Fibroblast of lung (primary cell): ENCODE measurements at places on chromosomes 13 and 19.

- DNase-seq = no peak
Measured at GRCh38 chr19:45235485-45235884, 9.7 kb downstream of the EXOC3L2 start.

GRCh38 chr13:19601749-19602725 lies 31.4 kb upstream of the MPHOSPH8 start:
- peak; percentile 54 for DNase-seq

- peak; percentile 4 for DNase-seq
Measured at GRCh38 chr13:72004246-72004645, 137.2 kb upstream of the DACH1 start.

DNA sequence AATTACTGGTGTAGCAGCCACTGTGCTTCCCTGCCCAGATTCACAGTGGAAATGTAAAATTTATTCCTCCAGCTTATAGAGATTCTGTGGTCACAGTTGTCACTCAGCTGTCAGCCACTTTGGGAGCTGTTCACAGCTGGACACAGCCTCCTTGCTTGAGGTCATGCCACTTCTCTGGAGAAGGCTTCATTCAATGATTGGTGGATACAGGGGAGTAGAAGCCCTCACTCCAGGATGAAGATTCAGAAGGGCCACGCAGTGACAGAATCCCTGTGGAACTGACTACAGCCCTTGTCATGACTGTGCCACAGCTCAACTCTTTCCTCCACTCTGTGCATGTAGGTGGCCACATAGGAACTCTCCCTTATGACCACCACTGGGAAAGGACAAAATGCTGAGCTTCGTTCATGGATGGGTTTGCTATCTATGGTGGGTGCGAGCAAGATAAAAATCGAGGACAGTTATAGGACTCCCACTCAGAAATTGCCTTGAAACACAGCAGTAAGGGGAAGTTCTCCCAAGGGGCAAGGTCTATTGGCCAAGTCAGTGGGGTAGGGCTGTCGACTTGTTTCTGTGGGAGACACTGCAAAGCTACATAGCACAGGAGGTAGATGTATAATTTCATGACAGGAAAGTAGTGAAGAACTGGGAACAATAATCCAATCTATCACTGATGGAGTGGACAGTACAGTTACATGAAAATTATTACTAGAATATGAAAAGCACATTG lies 98.7 kb downstream of the CCNA1 start:
- DNase-seq = no peak

GRCh38 chr19:5444431-5444830 lies 10.8 kb upstream of the ZNRF4 start:
- no peak for DNase-seq

GRCh38 chr13:69935043-69935442 lies 172.6 kb upstream of the ATXN8OS start:
- no peak for DNase-seq

DNA sequence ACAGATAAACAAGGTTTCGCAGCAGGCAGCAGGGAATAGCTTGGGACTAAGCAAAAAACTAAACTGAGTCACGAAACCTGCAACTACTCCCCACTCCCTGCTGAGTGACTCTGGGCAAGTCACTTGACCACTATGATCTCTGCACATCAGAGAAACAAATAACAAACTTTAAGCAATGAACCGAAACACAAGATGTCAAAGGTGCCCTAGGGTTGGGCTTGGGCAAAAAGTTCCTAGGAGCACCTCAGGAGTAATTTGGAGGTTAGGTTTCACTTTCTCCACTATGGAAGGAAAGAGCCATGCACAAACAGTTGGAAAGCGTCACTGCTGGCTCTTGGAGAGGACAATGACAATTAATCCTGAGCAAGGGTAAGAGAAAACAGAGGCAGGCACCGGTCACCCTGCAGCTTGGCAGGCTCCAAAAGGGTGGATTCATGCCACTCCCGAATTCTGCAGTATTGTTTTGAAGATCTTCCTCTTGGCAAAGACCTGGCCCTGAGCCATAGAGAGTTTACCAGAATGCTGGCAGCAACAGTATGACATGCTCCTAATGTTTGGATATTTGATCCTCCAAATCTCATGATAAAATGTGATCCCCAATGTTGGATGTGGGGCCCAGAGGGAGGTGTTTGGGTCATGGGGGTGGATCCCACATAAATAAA lies 60.3 kb downstream of the CRYL1 start:
- no peak for DNase-seq

DNA sequence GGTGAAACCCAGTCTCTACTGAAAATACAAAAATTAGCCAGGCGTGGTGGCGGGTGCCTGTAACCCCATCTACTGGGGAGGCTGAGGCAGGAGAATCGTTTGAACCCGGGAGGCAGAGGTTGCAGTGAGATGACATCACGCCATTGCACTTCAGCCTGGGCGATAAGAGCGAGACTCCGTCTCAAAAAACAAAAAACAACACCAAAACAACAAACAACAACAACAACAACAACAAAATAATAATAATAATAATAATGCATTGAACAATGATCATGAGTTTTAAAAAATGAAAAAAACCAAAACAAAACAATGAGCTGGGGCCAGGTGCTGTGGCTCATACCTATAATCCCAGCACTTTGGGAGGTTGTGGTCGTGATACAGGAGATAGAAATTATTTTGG lies 23.1 kb upstream of the HOMER3 start:
- DNase-seq = no peak

GRCh38 chr13:44096901-44097300 lies 217.2 kb downstream of the LACC1 start:
- no peak for DNase-seq

DNA sequence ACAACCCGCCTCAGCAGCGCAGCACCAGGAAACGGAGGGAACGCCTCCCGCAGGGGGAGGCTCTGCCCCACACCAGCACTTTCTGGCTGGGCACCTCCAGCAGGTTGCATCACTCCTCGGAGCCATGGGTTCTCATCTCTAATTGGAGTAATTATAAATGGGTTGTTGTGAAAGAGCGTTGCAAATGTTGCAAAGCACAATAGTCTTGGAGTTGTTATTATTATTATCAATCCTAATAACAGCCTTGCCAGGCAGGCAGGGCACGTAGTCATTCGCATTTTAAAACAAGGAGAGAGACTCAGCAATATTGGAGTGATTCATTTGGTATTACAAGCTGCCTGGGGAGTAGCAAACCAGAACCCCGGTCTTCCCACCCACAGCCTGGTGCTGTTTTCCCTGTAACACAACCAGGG lies 108.6 kb upstream of the GJB6 start:
- peak; percentile 13 for DNase-seq
